ENCODE measurements at places on chromosomes 11 and 22. TPM values are rescaled to one million over a fixed set of nuclear protein-coding genes. Genes with fewer than 3 reads are reported as not detected.

F2 gene
- total RNA-seq = not detected

DEPDC5 gene
- total RNA-seq = 24.7 TPM

MB gene
- total RNA-seq = 2.2 TPM

MISFA gene
- 4.6 TPM for total RNA-seq

TRIM48 gene
- total RNA-seq = not detected

GNAZ gene
- total RNA-seq = 3.0 TPM

TIGD3 gene
- 0.43 TPM for total RNA-seq

Measured in upper lobe of right lung (tissue), 1 donor.